ENCODE measurements at places on chromosomes 6 and 20.

GRCh38 chr20:53040693-53041589, 68.8 kb downstream of the TSHZ2 start:
- DNase-seq: no peak

DNA sequence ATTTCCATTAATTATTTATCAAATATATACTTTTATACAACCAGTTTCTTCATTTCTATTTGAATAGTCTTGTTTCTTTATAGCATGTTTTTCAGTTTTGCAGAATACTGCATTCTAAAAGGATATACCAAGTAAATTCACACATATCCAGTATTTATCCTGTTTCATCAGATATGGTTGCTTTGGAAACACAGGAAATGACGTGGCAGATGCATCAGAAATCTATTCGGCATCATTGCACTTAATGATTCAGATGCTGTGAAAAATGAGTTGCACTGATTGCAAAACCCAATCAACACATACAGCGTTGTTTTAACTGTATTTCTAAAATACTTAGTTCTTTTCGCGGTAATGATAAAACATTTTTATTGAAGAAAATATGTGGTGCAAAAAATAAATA, 594.9 kb downstream of the CDH26 start:
- no peak for DNase-seq

GRCh38 chr20:63052571-63053431, 46.0 kb upstream of the BHLHE23 start:
- DNase-seq: no peak

DNA sequence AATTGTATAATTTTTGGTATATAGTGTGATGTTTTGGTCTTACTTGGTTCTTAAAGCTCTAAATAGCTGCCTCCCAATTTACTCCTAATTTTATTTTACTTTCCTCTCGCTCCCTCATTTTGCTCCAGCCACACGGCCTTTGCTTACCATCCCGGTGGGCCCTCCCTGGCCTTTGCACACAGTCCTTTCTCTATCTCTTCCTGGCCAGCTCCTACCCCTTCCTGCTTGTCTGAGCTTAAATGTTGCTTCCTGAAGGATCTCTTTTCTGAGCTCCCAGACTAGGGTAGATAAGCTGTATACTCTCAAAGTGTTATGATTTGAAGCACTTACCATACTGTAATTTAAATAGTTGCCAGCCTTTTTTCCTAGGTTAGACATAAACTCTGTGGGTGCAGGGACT, 121.7 kb downstream of the UTRN start:
- no peak for DNase-seq

- DNase-seq: no peak
Measured at GRCh38 chr6:129608886-129609537, 101.0 kb downstream of the ARHGAP18 start.

DNA sequence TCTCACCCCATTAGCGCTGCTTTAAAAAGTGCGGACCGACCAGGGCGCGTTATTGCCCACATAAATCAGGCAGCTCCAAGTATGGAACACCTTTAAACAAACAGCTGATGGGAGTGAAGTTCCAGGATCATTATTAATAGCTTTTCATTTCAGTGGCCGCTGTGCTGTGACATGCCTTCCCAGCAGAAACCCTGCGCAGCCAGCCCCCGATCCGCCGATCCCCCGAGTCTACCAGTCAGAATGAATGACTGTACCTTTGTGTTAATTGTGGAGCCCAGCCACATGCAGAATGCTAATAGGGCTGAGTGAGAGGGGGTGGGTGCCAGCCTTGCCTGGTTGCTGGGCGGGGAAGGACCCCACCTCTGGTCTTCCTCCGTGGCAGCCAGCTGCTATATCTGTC, 21.9 kb downstream of the CDH22 start:
- DNase-seq: no peak

DNA sequence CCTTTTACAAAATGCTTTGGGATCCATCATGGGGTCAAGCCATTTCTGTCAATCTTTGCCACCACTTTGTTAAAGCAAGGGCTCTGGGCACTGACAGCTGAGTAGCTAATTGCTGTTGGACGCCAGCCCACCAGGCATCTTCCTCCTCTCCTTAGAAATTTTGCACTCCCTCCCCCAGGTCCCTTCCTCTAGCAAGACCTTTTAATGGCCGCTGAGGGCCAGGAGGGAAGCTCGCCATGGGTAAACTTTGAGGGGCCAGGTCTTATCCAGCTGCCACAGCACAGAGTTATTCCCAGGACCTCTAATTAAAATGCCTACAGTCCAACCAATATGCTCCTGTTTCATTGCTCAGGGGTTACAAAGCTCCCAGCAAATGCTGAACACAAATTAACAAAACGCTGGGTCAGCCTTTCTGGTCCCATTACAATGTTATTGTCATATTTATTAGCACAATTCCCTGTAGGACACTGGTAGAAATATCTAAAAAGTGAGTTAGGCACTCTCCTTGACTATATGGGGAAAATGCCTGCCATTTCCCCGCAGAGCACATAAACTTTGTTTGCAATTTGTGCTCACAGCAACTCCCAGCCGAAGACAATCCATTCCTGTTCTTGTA, 16.8 kb downstream of the SCML4 start:
- DNase-seq: no peak

GRCh38 chr20:57698867-57699275, 10.9 kb downstream of the PMEPA1 start:
- no peak for DNase-seq

DNA sequence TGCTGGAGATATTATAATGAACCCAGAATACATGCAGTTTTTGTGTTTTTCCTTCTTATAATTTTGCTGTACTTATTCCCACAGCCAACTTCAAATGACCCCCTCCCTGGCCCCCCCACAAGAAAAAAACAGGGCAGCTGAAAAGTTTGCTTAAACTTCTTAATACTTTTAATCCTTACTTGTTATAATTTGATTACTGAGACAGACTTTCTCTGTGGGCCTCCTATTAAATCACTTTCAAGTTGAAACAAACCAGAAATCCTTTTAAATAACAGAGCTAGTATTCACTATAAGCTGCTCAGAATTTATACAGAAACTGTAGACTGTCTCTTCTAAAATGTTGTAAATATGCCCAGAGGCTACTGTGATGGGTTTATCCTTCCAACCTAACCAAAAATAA, 106.3 kb downstream of the CENPW start:
- no peak for DNase-seq

- DNase-seq: no peak
Measured at GRCh38 chr6:41049521-41049920, 3.5 kb upstream of the APOBEC2 start.

DNA sequence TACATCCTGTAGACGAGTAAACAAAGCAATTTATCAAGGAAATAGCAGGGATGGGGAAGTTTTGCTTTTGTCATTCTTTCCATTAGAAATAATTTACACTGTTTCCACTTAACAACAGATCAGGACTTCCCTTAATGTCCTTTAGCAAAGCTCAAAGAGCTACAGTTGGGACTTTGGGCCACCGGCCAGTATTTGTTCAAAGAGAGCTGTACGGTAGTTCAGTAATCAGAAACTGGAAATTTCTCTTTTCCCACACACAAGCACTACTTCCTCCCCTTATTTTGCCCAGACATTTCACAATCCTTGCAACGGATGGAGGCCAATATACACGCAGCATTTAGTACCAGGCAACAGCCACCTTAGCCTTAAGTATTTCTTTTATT, 12.1 kb upstream of the HINT3 start:
- no peak for DNase-seq

GRCh38 chr20:59402681-59403080, 102.3 kb downstream of the EDN3 start:
- DNase-seq: no peak

GRCh38 chr6:27280540-27281000, 31.5 kb downstream of the POM121L2 start:
- no peak for DNase-seq

DNA sequence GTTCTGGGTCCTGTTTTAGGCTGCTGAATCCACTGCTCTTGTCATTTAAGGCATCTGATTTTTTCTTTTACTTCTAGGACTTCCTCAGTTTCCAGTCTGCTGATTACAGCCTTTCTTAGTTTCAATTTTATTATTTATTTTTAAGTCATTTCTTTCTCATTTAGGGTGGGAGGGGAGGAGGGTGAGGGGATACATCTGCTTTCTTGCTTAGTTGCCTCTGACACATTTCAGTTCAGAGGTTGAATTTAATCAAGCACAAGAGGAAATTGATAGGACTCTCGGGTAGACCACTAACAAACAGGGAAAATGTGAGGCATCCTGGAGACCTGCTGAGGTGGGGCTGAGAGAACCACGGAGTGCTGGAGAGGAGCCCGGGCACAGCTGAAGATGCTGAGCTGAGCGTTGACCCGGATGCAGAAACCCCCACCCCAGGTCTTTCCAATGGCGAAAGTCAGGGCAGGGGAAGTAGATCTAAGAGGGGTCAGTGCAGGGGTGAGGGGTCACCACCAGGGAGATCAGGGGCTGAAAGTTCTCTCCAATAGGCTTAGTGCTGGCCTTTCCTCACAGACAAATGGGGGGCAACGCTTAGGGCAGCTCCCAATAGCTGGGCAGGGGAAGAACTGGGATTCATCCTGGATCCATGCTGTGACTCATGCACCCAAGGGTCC, 7.6 kb upstream of the TREML2 start:
- DNase-seq: no peak

DNA sequence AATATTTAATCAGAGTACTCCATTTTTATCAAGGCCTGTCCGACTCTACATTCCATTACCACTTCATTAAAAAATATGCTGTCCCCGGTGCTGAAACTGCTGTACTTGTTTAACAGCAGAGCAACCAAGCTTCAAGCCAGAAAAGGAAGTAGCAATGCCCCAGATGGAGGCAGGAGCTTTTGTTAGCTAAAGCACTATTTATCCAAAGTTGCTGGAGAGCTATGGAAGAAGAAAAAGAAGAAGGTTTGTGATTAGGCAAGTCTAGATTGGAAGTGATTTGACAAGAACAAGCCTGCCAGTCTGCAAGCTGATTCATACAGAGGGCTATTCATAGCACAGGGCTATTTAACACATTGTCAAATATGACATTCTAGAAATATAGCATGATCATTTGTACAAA, 160.9 kb upstream of the SPTLC3 start:
- DNase-seq: no peak

GRCh38 chr6:111478749-111479148, 4.3 kb downstream of the REV3L start:
- no peak for DNase-seq

GRCh38 chr20:35304956-35305355, 12.7 kb upstream of the FAM83C start:
- no peak for DNase-seq

DNA sequence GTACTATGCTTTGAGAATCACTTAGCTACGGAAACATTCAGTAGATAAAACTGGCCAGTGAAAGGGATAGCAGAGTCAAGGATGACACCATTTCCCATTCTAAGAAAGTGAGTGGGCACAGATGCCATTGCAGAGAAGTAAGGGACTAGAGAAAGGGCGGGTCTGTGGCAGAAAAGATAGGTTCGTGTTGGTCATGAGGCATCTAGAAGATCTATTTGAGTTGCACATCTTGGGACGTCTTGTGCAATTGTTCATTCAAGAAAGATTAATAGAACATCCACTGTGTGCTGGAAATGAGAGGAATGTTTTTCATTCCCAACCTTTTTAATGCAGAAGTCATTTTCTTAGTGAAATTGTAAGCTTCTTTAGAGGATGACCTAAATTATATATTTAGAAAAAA, 161.7 kb downstream of the PLCB1 start:
- DNase-seq: no peak

DNA sequence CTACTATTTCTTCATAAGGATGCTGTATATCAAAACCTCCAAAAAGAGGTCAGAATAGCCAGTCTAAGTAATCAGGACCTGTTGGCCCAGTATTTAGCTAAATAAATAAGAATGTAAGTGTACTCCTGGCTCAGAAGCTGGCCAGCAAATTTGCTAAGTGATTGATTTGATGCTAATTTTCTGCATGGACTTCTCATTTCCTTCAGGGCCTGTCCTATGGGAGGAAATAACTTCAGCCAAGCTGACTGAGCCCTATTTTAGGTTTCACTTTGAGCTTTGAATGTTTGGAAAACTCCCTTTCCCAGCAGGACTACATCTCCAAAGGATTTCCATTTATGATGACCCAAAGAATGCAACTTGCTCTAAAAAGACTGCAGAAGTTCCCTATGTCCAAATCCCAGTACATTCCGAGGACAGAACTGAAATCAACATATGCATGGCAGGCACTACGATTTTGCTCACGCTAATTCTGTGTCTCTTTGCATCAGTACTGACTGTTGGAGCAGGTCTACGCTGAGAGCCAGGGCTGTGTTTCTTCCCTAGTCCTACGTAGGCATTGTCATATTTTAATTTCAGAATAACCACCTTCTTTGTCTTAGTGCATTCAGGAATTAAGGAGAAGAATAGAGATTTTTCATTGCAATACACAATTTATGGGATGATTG, 441.4 kb upstream of the PLCB4 start:
- no peak for DNase-seq

DNA sequence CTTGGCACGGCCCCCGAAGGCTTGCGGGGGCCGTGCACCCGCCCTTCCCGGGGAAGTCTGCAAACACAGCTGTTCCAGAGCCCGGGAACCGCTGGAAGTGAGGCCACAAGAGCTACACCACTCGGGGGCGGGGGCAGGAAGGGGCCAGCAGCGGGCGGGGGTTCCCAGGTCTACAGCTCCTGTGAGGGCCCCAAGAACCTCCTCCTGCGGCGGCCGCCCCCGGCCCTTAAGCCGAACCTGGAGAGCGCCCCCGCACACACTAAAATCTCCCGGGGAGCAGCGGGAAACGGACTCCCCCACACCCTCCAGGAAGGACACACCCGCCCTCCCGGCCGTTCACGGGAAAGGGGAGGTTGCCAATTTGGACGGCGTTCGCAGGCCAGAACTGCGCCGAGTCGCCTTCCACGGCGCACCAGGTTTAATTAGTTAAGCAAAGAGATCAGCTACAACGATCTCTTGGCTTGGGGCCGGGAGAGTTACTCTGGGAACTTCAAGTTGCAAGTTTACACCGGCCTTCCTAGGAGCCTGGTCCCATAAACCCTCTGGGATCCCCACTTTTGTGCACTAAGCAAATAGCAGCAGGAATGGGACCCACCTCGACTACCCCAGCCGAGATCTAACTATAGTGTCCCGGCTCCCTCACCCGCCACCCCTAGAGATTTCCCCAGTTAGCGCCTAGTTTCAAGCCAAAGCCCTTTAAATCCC, 1.7 kb downstream of the JAG1 start:
- DNase-seq: no peak

GRCh38 chr6:6911391-6911790, 196.4 kb upstream of the RREB1 start:
- DNase-seq: no peak

- DNase-seq: peak; percentile 71
Measured at GRCh38 chr20:23349338-23350195, 1.0 kb upstream of the NXT1 start.

- no peak for DNase-seq
Measured at GRCh38 chr6:54617730-54618129, 228.8 kb upstream of the FAM83B start.

DNA sequence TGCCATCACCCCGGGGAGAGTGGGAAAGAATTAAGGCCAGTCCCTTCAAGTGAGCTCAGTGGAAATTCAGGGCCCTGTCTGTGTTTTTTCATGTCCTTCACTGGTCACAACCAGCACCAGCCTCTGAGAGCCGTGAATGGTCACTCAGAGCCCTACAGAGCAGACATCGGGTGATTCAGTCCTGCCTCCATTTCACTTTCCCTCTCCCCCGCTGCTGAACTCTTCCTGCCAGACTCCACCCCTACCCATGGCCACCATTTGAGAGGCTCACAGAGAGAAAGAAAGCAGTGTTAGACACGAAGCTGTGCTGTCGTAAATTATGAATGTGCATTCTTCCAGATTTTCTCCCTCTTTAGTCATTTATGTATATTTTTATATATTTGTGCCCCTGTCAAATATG, 5.4 kb downstream of the R3HDML start:
- DNase-seq: no peak
